ENCODE measurements at places on chromosomes 7 and 10. TPM values are rescaled to one million over a fixed set of nuclear protein-coding genes. Genes with fewer than 3 reads are reported as not detected.

DNA sequence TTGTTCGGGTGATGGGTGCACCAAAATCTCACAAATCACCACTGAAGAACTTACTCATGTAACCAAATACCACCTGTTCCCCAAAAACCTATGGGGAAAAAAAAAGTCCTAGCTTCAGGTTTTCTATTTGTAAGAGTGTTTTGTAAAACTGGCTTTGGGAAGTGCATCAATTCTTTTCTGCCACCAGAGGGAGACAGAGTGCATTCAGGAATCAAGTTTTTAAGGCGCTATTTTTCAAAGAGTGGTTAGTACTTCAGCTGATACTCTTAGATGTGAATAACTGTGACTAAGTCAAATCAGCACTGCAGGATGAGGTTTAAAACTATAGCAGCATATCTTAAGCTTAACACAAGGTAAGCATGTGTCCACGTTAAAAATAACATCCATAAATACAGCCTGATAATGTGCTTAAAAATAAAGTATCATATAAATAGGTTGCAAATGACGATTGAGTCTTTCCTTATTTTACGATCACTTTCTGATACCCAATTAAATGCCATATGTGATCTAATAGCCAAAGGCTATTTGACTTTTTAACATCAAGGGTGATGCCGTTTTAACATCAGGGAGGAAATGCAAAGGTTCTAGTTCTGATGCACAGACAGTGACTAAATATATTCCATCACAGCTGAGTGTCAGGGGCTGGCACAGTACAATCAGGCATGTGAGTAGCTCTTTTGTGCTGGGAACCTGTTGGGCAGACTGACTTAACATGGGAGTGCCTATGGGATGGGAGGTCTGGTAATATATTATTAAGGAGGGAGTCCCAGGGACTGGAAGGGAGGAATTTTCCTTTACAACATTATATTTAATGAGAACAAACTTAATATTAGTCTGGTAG lies 10.6 kb upstream of the LYZL2 start:
- H3K4me1 ChIP-seq: no peaks in the 10 kb centered on the region
- H3K27ac ChIP-seq: no peak overlapping the region
- H3K36me3 ChIP-seq: no peaks in the 10 kb centered on the region
- peak; percentile 85 for DNase-seq

DNA sequence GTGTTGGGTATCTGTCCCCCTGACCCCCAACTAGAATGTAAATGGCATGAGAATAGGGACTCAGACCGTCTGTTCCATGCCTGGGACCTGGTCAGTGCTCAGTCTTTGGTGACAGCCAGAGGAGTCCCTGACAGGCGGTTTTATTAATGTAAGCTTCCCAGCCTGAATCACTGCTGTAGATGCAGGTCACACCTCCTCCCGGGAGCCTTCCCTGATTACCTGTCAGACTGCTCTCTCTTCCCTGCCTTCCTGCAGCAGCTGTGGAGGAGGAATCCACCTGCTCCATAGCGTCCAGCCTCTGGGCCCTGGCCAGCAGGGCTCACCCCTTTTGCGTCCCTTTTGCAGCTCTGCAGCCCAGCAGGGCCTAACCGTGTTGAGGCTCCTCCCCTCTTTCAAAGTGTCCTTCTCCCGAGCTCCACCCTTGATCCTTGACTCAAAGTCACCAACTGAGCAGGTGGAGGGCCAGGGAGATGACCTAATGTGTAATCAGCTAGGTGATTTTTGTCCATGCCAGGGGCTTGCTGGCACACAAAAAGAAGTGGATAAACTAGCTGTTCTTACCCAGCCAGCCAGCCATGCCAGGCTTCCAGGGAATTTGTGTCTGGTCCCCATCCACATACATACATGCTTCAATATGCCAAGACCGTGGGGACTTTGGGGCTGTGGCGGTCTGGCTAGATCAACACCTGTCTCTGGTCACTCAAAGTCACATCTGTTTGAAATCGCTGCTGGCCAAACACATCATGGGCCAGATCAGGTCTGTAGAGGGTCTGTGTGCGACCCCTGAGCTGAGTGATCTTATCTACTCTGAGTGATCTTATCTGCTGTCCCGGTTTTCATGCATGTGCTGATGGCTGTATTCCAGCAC lies 195.1 kb downstream of the CCDC3 start:
- H3K4me1 ChIP-seq: no peaks in the 10 kb centered on the region
- no peaks in the 10 kb centered on the region for H3K36me3 ChIP-seq
- H3K4me3 ChIP-seq: no peak overlapping the region
- no peaks in the 10 kb centered on the region for H3K27me3 ChIP-seq
- no peak overlapping the region for H3K27ac ChIP-seq
- no peak for DNase-seq

GRCh38 chr10:13801156-13801906 lies 214.6 kb downstream of the PRPF18 start:
- H3K4me3 ChIP-seq: no peak overlapping the region
- H3K36me3 ChIP-seq: no peaks in the 10 kb centered on the region
- peaks cover 10% of the 10 kb centered on the region for H3K4me1 ChIP-seq
- no peak for DNase-seq

- H3K27ac ChIP-seq: no peak overlapping the region
- no peaks in the 10 kb centered on the region for H3K36me3 ChIP-seq
- no peak overlapping the region for H3K4me3 ChIP-seq
- H3K27me3 ChIP-seq: no peaks in the 10 kb centered on the region
These were observed 254.3 kb downstream of the IPMK start for GRCh38 chr10:58013406-58013805.

GRCh38 chr7:133233142-133233541 lies 19.7 kb upstream of the EXOC4 start:
- no peak overlapping the region for H3K27ac ChIP-seq
- no peaks in the 10 kb centered on the region for H3K27me3 ChIP-seq
- no peak for DNase-seq
- H3K4me1 ChIP-seq: no peaks in the 10 kb centered on the region
- H3K4me3 ChIP-seq: no peak overlapping the region
- H3K36me3 ChIP-seq: no peaks in the 10 kb centered on the region

- no peak overlapping the region for H3K27ac ChIP-seq
- no peak for DNase-seq
- no peaks in the 10 kb centered on the region for H3K27me3 ChIP-seq
- no peak overlapping the region for H3K4me3 ChIP-seq
- H3K4me1 ChIP-seq: peaks cover 24% of the 10 kb centered on the region
- H3K36me3 ChIP-seq: no peaks in the 10 kb centered on the region
These were observed 151.3 kb upstream of the BMPER start for GRCh38 chr7:33753881-33754525.

DNA sequence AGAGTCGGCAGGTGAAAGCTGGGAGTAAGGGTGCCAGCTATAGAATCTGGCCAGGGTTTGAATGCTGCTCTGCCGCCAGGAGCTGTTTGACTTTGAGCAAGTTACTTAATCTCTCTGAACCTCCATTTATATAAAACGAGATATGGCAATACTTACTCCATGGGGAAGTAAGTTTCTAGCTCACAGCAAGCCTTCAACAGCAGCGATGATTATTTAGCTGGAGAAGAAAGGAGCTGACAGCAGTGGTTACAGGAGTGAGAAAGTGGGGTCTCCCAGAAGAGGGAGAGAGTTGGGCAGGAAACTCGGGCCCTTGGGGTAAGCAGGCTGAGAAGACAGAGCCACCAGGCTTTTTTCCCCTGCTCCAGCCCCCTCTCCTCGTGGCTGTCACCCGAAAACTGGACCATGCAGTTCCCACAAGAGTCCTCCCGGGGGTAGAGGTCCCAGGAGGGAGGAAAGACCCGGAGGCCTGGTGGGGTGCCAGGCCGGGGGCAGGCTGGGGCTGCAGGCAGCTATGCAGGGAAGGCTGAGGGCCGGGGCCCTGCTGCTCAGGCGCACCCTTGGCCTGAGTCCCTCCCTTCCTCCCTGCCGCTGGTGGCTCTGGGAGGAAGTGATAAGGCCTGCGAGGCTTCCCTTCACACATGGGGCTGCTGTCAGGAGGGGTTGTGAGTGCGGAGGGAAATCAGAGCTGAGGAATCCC lies 3.5 kb downstream of the NOS3 start:
- peak; percentile 81 for DNase-seq
- H3K36me3 ChIP-seq: no peaks in the 10 kb centered on the region
- peaks cover 9% of the 10 kb centered on the region for H3K27me3 ChIP-seq
- H3K4me1 ChIP-seq: peaks cover 13% of the 10 kb centered on the region
- H3K4me3 ChIP-seq: no peak overlapping the region

DNA sequence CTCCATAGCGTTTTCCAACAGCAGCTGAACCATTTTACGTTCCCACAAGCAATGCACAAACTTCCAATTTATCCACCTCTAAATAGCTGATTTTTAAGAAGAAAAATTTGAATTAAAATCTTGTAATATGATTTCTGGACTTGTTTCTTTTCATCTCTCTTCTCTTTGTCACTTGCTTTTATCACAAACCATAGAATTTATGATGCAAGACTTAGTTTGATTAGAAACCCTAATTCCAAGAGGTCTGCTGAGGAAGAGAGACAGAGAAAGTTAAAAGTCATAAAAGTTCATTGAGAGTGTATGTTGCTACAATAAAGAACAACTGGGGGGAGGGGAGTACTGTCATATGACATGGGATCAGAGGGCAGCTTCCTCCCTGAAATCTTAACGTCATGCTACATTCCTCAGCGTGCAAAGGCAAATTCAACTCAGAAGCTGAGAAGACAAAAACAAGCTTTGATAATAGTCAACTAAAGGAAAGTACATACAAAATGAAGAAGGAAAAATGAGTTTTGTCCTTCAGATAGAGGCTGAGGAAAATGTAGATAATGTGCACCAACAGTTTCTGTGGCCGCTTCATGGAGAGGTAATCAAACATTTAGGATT lies 18.4 kb upstream of the CUBN start:
- no peak for DNase-seq
- no peak overlapping the region for H3K27ac ChIP-seq
- no peak overlapping the region for H3K4me3 ChIP-seq
- H3K27me3 ChIP-seq: no peaks in the 10 kb centered on the region

GRCh38 chr7:77427996-77428603 lies 12.0 kb upstream of the GSAP start:
- no peaks in the 10 kb centered on the region for H3K27me3 ChIP-seq
- H3K4me3 ChIP-seq: no peak overlapping the region
- H3K4me1 ChIP-seq: peaks cover 17% of the 10 kb centered on the region
- no peak overlapping the region for H3K27ac ChIP-seq

- H3K27me3 ChIP-seq: no peaks in the 10 kb centered on the region
- H3K4me1 ChIP-seq: no peaks in the 10 kb centered on the region
- no peak overlapping the region for H3K27ac ChIP-seq
- H3K4me3 ChIP-seq: no peak overlapping the region
These were observed 802.7 kb upstream of the IGFBP3 start for GRCh38 chr7:46723742-46724141.

- H3K36me3 ChIP-seq: peaks cover 91% of the 10 kb centered on the region
- H3K4me1 ChIP-seq: peaks cover 18% of the 10 kb centered on the region
- no peak overlapping the region for H3K4me3 ChIP-seq
- H3K27me3 ChIP-seq: no peaks in the 10 kb centered on the region
- no peak overlapping the region for H3K27ac ChIP-seq
- DNase-seq: no peak
These were observed 75.8 kb downstream of the NKX6-2 start for GRCh38 chr10:132710036-132710686.

- H3K27ac ChIP-seq: no peak overlapping the region
- H3K36me3 ChIP-seq: no peaks in the 10 kb centered on the region
- DNase-seq: no peak
- no peaks in the 10 kb centered on the region for H3K27me3 ChIP-seq
- no peaks in the 10 kb centered on the region for H3K4me1 ChIP-seq
These were observed 256.1 kb downstream of the GRM8 start for GRCh38 chr7:126996659-126997058.

DNA sequence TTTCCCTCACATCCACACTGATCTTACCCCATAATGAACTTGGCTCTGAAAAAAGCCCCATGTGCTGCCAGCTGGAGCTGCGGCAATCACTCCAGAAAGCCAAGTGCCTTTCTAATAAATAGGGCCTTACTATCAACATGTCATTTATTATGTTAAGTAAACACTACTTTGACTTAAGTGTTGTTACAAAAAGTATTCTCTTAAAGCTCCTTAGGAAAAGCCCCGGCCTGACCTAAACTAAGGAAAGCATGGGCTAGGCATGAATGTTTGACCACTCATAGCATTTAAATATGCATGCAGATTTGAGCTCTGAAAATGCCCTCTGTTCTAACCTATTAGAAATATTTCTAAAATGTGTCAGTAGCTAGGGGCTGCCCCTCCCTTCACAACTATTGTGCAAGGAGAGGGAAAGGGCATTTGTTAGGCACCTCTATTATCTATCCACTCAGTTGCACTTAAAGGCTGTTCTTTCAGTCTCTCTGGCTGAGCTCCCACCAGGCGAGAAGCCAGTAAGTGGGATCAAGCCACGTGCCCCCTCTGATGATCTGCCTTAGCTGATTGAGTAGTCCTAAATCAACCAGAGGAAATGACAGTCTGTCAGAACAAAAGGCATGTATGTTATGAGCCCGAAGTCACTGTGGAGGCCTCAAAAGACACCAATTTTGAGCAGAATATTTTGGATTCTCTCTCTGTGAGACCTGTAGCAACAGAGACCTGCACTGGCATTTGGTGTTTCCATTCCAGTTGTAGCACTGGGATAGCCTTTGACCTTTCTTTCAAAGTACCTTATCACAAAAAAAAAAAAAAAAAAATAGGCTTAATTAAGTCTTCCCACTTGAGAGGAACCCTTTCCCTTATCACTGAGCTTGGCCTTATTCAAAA lies 77.1 kb downstream of the ITGB8 start:
- H3K4me1 ChIP-seq: no peaks in the 10 kb centered on the region
- H3K36me3 ChIP-seq: peaks cover 6% of the 10 kb centered on the region
- H3K27ac ChIP-seq: peak overlapping the region; percentile 75
- no peak overlapping the region for H3K4me3 ChIP-seq
- no peaks in the 10 kb centered on the region for H3K27me3 ChIP-seq

DNA sequence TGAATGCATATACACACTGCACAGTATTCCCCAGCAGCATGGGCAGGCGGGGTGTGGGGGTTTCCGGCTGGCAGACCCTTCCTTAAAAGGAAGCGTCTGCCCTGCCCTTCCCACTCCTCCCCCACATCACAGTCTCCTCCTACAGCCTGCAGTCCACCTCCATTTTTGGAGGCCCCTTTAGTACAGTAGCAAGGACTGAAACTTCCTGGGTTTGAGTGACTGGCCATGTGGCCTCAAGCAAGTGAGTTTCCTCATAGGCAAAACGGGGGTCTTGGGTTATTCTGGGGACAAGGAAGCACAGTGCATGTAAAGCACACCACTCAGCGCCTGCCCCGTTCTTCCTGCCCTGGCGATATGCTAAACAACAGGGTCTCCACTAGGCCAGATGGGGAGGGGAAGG lies 62.1 kb upstream of the COL13A1 start:
- H3K4me1 ChIP-seq: peaks cover 3% of the 10 kb centered on the region
- no peak for DNase-seq
- H3K27ac ChIP-seq: no peak overlapping the region
- H3K36me3 ChIP-seq: no peaks in the 10 kb centered on the region
- peaks cover 5% of the 10 kb centered on the region for H3K27me3 ChIP-seq
- no peak overlapping the region for H3K4me3 ChIP-seq

Gene FGL2
- 31.7 TPM for total RNA-seq

Gene SFTPA2
- total RNA-seq: 3.5 TPM

Gene TCAF2
- 2.9 TPM for total RNA-seq

Gene ITIH5
- total RNA-seq: 10.4 TPM

Data from stomach (tissue), 19 donors.